Fibroblast of skin of scalp (primary cell): ENCODE measurements at places on chromosomes 6 and 20.

- peak; percentile 19 for DNase-seq
Observed at GRCh38 chr6:106064756-106065155, 21.4 kb upstream of the PRDM1 start.

DNA sequence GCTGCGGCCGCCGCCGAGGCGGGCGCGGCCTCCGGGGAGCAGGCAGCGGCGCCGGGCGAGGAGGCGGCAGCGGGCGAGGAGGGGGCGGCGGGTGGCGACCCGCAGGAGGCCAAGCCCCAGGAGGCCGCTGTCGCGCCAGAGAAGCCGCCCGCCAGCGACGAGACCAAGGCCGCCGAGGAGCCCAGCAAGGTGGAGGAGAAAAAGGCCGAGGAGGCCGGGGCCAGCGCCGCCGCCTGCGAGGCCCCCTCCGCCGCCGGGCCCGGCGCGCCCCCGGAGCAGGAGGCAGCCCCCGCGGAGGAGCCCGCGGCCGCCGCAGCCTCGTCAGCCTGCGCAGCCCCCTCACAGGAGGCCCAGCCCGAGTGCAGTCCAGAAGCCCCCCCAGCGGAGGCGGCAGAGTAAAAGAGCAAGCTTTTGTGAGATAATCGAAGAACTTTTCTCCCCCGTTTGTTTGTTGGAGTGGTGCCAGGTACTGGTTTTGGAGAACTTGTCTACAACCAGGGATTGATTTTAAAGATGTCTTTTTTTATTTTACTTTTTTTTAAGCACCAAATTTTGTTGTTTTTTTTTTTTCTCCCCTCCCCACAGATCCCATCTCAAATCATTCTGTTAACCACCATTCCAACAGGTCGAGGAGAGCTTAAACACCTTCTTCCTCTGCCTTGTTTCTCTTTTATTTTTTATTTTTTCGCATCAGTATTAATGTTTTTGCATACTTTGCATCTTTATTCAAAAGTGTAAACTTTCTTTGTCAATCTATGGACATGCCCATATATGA lies 3.2 kb downstream of the MARCKS start:
- DNase-seq: peak; percentile 72

DNA sequence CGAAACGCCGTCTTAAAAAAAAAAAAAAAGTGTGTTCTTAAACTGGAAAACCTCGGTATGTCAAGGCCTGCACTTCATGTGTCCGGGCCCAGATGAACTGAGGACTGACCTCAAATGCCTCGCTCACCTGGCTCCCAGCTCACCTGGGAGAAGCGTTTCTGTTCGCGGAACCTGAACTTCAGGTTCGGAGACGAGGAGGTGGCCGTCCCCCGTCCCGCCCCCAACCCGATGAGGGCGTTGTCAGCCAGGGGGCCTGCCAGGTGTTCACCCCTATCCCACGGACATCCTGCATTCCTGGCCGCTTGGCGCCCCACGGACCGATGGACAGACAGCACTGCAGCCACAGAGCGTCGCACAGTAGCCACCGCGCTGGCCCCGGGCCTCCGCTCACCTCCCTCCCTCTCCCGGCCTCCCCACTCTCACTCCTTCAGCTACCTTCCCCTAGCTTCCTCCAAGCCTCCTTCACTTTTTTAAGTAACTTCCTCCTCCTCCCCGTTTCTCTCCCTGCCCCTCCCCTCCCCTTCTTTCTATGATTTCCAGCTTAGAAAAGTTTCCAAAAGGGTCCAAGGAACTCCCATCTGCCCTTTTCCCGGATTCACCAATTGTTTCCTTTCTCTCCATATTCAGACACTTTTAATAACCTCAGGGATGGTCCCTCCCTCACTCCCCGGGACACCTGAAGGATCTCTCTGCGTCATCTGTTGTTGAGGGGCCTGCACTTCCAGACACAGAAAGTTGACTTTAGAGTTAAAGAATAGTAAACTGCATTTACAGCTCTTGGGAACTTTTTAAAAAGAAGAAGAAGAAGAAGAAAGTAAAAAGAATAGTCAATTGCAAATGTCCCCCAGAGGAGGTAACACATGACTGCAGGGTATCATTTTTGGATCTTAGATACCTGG lies 22.7 kb upstream of the MCM3 start:
- no peak for DNase-seq

GRCh38 chr6:6643398-6643797 lies 54.9 kb downstream of the LY86 start:
- DNase-seq: no peak

- DNase-seq: no peak
Observed at GRCh38 chr6:158255275-158255988, 56.8 kb upstream of the TULP4 start.

DNA sequence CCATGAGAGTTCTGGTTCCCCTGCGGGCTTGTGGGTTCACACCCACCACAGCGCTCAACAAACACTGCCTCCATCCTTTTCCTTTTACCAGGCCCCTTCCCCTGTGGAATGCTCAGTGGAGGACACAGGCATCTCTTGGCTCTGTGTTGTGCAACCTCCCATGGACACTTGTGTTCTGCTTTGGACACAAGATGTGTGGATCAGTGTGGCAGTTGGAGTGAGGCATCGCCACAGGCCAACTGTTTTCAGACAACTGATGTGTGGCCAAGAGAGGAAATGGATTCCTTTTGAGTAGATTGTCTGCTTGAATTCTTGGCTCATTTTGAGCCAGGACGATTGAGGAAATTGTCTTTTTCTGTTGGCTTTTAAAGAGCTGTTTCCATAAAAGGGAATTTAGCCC lies 26.8 kb downstream of the CST8 start:
- DNase-seq: no peak

GRCh38 chr6:156396791-156397418 lies 380.3 kb upstream of the ARID1B start:
- DNase-seq: no peak

DNA sequence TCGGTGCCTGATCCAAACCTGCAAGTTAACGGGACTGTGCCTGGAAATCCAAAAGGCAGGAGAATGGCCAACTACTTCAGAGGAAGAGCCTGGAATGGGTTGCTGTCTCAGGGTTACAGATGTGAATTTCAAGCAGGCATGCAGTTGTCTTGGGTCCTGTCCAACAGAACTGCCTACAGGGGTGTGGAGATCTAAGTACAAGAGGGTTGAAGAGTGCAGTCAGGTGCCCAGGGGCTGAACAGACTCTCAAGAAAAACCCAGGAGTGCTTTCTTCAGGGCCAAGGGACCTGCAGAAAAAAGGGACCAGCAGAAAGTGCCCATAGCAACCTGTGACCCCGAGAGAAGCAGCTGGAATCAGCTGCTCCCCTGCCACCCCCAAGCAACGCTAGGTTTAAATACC lies 71.0 kb downstream of the PREP start:
- no peak for DNase-seq

DNA sequence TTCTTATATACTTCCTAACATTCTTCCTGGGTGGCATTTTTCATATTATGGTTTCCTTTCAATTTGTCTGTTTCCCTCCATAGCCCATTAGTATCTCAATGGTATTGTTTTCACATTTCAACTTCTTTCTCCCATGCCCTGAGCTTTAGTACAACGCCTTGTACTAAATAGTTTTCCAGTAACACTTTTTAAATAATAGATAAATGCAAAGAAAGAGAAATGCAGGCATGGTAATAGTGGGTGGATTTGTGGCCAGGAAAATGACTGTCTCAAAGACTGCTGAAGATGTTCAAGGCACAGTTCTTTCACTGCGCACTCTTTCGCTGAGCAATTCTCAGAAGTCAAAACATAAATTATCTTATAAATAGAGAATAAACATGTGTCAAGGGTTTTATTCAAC lies 145.1 kb downstream of the LCA5 start:
- DNase-seq: no peak

- DNase-seq: peak; percentile 41
Observed at GRCh38 chr20:23086056-23086566, at the start of gene CD93. CD93 (minus strand) TSS chr20:23086324; CDS start chr20:23086192, 132 bp downstream.

DNA sequence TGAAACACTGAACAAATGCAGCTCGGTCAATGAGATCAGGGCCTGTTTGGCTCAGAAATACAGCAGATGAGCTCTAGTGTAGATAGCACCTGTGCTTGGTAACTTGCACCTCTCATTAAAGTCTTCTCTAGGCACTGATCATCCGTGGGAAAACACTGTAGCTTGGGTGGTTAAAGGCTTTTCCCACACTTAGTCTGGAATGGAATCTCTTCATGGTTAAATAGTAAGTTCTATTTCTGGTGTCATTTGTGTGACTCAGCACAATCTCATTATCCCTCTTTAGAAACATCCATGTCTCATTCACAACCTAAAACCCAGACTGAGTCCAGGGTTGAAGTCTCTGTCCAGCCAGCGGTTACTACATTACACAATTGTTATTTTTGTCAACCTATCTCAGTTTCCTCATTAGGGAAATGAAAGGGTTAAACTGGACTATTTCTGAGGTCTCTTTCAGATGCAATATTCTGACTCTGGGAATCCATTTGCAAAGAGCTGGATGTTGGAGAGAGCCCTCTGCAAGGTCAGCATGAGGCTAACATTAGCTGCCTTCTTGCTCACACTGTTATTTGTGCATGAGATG lies 125.0 kb downstream of the ZDHHC14 start:
- no peak for DNase-seq

DNA sequence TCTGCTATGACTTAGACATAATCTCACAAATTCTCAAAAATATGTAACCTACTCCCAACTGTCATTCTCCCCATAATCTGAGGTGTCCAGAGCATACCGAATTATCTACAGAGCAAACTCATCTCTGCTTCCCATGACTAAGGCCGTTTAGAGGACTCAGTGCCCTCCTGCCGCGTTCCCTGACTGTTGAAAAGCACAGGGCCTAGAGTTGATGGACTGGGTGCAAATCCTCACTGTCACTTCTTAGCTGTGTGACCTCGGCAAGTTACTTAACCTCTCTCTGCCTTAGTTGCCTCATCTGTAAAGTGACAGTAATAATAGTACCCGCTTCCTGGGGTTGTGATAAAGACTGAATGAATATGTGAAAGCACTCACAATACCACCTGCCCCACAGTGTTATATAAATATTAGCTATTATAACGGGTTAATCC lies 4.7 kb upstream of the TUBB2A start:
- DNase-seq: peak; percentile 28

DNA sequence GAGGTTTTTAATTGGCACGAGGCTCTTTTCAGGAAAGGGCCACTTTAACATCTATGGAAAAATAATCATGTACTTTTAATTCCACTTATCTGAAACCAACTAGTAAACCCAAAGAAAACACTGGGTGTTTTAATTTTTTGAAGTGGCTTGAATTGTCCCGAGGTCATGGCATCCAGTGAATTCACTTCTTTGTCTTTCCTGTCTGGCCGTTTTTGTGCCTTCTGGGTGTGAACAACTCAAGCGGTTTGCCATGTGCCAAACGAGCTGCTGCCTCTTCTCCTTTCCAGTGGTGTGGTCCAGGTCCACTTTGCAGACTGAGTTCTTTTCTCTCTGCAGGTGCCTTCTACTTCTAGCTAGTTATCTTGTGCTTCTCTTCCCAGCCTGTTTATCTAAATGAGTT lies 117.5 kb downstream of the PLCB4 start:
- DNase-seq: no peak

GRCh38 chr6:80088637-80089036 lies 17.8 kb upstream of the BCKDHB start:
- no peak for DNase-seq

DNA sequence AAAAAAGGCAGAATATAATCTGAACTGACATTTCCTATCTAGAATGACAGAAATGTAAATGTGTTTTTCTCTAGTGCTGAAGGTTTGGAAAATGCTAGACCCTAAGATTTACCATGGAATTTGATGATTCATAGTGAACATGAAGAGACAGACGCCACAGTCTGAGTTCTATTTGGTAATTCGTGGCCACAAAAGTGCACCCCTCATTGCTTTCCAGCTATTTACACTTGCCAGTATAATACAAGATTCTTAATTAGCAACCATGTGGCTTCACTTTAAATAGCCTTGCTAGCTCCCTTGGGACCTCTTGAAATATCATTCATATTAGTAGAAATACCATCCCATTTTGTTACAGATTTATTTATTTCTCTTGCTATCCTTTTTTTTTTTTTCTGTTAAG lies 636.8 kb downstream of the PRKN start:
- DNase-seq: peak; percentile 96

DNA sequence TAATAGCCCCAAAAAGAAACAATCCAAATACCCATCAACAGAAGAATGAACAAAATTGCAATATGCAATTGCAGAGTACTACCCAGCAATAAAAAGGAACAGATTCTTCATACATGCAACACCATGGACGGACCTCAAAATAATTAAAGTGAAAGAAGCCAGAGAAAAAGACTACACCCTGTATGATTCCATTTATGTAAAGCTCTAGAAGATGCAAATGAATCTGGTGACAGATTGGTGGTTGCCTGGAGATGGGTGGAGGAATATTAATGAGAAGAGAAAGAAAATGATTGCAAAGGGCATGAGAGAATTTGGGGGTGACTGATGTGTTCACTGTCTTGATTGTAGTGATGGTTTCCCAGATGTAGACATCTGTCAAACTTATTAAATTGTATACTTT lies 51.8 kb downstream of the HECA start:
- DNase-seq: no peak

DNA sequence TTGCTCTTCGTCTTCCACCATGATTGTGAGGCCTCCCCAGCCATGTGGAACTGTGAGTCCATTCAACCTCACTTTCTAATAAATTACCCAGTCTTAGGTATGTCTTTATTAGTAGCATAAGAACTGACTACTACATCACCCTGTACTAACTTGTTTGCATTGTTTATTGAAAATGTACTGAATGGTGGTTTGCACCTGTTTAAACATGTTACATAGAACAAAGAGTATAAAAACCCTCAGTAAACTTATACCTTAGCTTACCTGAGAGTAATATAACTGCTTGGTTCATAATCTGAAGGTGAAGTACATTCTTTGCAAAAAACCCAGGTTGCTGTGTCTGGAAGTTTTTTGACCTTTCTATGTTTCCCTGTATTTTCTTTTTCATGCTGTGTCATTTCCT lies 777.8 kb downstream of the TBC1D32 start:
- no peak for DNase-seq

- DNase-seq: no peak
Observed at GRCh38 chr6:143752459-143752858, 74.7 kb downstream of the PHACTR2 start.

GRCh38 chr6:68372991-68373390 lies 262.1 kb upstream of the ADGRB3 start:
- no peak for DNase-seq
